ENCODE measurements at places on chromosomes 13 and 19. TPM values are rescaled to one million over a fixed set of nuclear protein-coding genes. Genes with fewer than 3 reads are reported as not detected.

GRCh38 chr19:12772323-12772722 lies 3.0 kb downstream of the HOOK2 start:
- DNase-seq: no peak

GRCh38 chr19:30303131-30303654 lies 69.0 kb upstream of the ZNF536 start:
- no peak for DNase-seq

The ZNF793 gene
- polyA plus RNA-seq: 0.87 TPM

GRCh38 chr19:10189616-10190015 lies 5.1 kb downstream of the DNMT1 start:
- no peak for DNase-seq

DNA sequence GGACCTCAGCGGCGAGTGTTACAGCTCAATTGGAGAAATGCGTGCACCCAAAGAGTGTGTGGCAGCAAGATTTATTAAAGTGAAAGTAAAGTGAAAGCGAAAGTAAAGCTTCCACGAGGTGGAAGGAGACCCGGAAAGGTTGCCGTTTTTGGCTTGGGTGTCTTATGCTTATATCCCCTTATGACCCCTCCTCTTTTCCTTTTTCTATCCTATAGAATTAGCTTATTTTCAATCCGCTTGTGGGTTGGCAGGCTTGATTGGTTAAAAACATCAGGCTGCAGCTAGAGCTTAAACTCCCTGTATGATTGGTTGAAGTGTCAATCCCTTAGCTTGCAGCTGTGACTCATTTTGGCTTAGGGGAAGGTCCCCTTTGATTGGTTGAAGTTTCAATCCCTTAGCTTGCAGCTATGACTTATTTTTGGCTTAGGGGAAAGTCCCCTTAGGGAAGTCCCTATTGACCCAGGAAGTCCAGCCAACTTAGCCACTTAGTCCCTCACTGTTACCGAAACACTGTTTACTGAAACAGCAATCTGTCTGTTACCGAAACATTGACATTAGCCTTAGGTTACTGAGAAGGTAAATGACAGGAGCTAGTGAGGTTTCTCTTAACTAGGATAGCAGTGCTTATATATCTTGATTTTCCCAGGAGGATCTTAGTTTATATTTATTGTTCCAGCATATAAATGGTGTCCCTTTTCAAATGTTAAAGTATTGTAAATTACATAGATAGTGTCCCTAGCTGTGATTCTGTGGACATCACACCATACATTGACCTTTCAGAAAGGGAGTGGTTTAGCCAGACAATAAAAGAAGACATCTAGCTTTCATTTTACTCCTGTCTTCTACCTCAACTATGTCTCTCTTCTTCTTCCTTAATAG lies 575.8 kb downstream of the DACH1 start:
- DNase-seq: no peak

GRCh38 chr13:97333983-97334382 lies 100.0 kb upstream of the RAP2A start:
- DNase-seq: no peak

The ELSPBP1 gene
- not detected for polyA plus RNA-seq

DNA sequence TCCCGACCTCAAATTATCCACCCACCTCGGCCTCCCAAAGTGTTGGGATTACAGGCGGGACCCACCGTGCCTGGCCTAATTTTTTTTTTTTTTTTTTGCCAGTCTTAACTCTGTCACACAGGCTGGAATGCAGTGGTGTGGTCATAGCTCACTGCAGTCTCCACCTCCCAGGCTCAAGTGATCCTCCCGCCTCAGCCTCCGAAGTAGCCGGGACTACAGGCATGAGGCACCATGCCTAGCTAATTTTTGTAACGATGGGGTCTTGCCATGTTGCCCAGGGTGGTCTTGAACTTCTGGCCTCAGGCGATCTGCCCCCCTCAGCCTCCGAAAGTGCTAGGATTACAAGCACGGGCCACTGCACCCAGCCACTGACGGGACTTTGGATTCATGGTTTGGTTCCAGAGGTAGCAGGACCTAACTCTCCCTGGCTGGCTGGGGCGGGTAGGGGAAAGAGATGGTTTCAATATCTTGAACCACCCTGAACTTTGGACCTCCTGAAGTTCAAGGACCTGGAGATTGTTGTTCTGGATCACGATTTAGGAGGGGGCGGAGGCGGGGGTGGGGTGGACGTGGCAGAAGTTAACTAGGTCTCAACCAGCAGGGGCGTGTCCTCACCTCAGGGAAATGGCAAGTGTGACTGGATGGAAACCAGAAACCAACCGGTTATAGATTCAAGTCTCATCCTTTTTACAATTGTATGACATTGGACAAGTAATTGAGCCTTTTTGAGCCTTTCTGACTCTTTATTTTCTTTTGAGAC lies 40.8 kb downstream of the IER2 start:
- no peak for DNase-seq
